ENCODE measurements at places on chromosomes 12 and 14.

- DNase-seq = no peak
Measured at GRCh38 chr14:67167420-67168109, 21.7 kb upstream of the GARIN2 start.

GRCh38 chr12:109840305-109841074 is 7.3 kb upstream of the TRPV4 start:
- no peak for DNase-seq

DNA sequence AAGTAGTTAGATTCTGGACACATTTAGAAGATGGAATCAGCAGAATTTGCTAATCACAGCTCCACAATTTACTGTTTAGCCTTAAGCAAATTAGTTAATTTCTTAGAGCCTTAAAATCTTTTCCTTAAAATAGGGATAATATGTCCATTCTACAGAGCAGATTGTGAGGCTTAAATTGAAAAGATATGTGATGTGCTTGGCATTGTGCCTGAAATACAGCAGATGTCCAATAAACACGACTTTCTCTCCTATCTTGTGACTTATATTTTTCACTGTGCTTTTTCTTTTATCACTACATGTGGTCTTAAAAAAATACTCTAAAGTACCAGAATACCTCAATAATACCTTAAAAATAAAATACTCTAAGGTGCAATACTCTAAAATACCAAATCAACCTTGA is 30.6 kb downstream of the CCER1 start:
- no peak for DNase-seq

DNA sequence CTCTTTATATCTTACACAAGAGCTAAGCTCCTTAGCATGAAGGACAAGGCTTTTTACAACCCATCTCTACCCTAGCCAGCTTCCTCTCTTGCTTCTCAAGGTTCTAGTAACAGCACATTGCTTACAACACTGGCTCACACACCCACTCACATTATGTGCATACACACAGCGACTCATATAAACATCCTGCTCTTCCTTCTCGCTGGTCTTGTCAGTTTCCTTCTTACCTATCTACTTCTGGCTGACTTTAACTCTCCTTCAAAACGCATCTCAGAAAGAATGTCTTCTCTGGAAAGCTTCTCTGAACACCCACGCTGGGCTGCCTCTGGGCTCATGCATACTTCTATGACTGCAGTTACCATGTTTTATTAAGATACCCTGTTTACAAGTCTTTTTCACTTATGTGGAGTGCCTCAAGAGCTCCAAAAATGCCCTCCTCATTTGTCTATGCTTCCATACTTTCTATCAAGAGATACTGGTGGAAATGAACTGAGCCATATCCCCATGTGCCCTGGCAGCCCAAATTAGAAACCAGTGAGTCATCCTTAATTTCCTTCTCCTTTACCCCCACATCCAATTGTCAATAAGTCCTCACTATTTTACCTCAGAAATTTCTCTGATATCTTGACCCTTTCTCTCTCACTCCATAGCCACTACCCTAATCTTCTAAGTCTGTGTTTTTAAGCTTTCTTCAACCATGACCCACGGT is 126.9 kb upstream of the KRAS start:
- peak; percentile 60 for DNase-seq

GRCh38 chr14:35818346-35819115 is 7.6 kb upstream of the BRMS1L start:
- peak; percentile 23 for DNase-seq

DNA sequence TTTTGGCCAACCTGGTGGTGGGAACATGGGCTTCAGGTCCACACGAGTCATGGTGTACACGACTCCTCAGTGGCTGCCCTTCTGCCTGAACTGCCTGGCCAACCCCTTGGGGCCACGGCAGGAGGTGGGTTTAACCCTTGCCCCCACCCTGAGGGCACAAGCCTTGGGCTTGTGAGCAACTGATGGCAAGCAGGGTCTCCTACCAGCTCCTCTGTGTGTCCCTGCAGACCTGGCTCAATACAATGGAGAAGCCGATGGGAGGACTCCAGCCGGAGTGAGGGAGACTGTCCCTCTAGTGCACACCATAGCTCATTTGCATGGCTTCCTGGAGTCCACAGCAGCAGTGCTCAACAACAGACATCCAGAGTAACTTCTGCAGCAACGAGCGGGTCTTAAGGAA is 28.0 kb downstream of the JAG2 start:
- no peak for DNase-seq

DNA sequence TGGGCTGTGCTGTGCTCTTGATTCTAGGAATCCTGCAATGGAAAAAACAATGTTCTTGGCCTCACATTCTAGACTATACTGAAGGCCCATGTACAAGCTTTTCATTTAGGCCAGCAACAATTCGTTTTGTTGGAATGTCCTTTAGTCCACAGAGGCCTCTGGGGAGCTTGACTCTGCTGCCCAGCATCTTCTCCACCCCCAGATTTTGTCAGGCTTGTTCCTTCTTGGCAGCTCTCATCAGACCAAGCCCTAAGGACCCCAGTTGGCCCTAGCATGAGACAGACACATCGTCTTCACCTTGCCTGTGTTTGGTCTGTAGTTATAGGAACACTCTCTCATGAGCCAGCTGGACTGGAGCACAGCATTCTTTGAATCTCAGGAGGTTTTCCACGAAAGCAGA is 300.1 kb downstream of the VRK1 start:
- no peak for DNase-seq

DNA sequence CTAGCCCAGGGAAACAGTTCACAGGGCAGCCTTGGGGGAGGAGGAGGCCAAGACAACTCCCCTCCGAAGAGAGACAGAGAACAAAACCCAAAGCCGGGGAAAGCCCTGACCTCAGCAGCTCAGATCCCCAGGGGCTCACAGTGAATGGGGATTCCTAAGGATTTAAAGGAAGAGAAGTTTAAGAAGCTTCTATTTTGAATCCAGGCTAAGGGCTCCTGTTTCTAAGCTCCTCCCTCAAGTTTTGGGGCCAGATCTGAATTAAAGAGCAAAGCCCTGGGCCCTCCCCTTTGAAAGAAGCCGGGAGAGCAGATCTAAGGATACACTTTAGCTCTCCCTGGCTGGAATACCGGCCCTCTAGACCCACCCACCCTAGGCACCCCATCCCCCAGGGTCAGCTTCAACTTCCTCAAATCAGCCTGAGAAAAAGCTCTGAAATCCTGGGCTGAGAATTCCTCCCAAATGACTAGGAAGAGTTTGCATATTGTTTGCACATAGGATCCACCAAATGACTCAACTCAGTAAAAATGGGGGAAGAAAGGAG is 3.9 kb downstream of the KDM2B start:
- DNase-seq = no peak

DNA sequence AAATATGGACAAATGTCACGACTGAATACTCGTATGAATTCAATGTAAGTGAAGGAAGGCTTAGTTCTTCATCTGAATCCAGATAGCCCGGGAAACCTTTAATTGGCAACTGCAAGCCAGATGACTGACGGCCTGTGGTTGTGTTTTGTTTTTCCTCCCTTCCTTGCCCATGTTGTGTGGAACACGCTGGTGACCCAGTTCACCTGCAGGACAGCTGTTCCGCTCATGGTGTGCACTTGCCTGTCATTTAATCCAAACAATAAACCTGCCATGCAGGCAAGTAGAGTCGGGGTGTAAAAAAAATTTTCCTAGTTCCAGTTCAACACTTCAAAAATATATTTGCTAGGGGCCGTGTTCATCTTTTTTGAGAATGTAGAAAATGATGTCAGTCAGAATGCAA is 88.0 kb downstream of the TMEM132D start:
- DNase-seq = no peak

DNA sequence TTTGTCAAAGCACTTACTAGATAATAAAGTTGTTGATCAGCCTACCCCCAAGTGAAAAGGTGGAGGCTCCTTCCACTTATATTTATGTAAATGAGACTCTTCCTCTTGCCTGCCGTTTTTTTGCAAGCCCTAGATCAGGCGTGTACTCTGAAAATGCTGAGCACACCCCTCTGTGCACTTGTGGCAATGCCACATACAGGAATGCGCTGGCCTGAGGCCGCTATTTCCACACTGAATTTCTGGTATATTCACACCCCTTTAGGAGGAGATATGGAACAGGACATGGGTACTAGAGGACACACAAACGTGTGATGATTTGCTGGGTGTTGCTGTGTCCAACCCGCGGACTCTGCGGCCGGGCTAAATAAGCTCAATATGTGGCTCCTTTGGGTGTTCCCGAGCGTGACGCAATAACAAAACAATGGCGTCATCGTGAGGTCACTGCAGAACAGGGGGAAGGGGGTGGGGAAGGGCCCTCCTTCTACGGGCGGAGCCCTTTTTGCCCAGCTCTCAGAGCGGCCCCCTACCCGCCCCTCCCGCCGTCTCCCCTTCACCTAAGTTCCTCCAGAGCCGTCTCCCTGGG is 554 bp upstream of the TSPAN31 start:
- DNase-seq = peak; percentile 89

DNA sequence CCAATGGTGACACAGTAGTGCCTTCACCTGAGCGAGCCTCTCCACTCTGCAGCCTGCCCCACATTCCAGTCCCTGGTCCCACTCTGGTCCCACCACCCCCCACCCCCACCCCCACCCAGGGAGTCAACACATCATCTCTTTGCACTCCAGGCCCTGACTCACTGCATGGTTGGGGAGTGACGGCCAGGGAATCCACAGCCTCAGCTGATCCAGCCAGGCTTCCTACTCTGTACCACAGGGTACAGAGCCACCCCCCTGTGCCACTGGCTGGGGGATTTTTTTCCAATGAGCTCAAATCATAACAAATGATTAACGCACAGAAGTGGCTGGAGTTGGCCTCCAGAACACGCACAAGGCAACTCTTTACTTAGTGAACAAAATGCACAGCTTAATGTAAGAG is 233.7 kb downstream of the NTF3 start:
- DNase-seq = no peak

- no peak for DNase-seq
Measured at GRCh38 chr12:42802785-42803189, 213.2 kb upstream of the PRICKLE1 start.

DNA sequence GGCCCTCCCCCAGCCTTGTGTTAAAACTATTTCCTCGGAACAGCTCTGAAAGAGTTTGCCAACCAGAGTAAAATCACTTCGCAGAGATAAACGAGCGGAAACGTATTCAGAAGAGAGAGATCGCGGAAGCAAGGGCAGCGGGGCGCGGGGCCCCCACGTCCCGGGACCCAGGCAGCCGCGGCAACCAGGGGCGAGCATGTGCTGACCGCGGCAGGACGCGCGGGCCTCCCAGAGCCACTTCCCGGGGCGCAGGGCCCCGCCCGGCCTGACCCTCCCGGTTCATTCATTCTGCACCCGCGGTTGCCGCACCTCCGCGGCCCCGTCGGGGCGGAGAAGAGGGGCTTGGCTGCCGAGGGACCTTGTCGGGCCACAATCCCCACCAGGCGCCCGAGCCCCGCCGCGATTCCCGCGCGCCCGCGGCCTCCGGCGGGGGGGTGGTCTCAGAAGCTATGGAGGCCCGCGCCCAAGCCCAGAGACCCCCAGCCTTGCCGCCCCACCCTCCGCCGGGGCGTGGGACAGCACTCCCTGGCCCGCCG is 598 bp downstream of the UBE2N start:
- DNase-seq = peak; percentile 56

DNA sequence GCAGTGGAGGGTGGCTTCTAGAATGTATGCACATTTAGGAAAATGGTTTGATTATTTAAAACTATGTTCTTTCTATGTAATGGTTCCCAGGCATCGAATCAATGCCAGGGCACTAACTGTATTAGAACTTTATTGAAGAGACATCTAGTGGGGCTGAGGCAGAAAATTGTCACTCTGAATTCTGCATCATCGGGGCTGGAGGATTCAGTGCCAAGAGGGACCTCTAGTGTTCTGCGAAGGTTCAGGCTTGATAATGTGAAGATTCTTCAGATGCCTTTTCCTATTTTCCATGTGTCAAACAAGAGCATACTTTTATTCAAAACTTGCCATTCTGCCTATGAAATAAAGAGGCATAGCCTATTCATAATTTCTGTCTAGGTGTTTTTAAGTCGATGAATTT is 146.3 kb downstream of the CAND1 start:
- DNase-seq = no peak

DNA sequence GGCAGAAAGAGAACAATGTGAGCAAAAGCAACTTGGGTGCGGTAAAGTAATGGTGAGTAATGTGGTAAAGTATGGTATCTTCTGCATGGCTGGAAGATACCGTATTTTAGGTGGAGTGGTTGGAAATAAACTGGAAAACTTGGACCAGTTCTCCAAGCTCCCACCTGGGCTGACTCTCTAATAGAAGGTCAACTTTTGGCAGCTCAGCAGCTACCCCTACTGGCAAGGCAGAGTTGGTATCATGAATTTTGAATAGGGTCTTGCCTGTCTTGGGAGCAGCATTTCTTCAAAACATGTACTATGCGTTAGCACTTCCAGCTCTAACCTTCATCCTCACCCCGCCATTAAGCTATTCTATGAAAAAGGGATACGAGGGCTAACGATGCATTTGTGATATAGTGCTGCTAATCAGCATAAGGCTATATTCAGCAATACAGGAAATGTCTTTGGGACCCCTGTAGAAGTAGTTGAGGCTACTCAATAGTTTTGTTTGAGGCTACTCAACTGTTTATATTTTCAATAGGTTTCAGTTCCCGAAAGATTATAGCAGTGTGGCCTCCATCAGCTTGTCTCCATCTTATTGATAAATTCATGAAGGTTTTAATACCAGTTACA is 276.3 kb upstream of the FAR2 start:
- peak; percentile 35 for DNase-seq

DNA sequence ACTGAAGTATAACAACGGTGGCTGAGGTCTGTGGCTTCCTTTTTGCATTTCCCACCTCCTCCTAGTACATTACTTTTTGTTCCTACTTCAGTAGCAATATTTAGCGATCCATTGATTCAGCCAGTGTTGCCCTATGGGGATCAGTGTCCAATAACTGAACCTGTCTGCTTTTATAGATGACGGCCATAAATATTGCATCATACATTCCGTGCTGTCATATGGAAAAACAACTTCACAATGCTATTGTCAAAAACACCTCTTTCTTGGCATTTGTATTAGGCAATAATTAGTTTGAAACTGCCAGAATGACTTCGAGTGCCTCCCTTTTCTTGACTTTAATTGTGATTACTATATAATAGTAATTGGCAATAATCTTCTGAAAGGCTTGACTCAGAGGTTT is 149.5 kb downstream of the PRIMA1 start:
- DNase-seq = no peak

GRCh38 chr12:66003951-66004350 is 126.6 kb downstream of the LLPH start:
- DNase-seq = no peak

GRCh38 chr12:124745465-124745890 is 118.2 kb downstream of the SCARB1 start:
- no peak for DNase-seq

DNA sequence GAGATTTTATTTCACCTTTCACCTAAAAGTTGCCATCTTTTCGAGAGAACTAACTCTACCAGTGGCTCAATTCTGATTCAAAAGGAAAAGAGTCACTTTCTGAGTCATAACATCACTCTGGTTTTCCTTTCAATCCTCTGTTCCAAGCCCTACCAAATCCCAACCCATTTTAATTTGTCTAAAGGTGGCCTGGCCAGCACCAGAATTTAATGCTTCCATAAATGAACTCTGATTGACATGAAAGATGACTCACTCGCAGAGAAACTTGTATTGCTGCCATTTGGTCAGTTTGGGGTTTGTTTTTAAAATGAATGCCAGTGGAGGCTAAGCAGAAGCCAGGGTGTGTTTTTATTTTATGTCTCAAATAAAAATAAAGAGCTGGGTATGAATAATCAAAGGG is 117.4 kb upstream of the SOX5 start:
- no peak for DNase-seq

GRCh38 chr12:2751230-2751629 is 43.5 kb upstream of the FKBP4 start:
- DNase-seq = no peak

Data from activated CD4-positive, alpha-beta memory T cell treated with anti-CD3 and anti-CD28 coated beads for 36 hours (primary cell).